ENCODE measurements at places on chromosomes 7 and 10. TPM values are rescaled to one million over a fixed set of nuclear protein-coding genes. Genes with fewer than 3 reads are reported as not detected.

Gene CACNB2
- total RNA-seq: 1.2 TPM

Gene RAMP3
- total RNA-seq: 0.58 TPM

Gene TMEM273
- total RNA-seq: not detected

Gene RHOBTB1
- total RNA-seq: 16.0 TPM

Gene TSPAN12
- total RNA-seq: 0.73 TPM

Gene OR13A1
- not detected for total RNA-seq

Gene PBLD
- total RNA-seq: 5.5 TPM

Gene ARPC1A
- 410 TPM for total RNA-seq

Gene SLC16A12
- under 0.01 TPM for total RNA-seq

Gene FAM221A
- total RNA-seq: 2.8 TPM

Gene RASA4
- total RNA-seq: 7.4 TPM

Gene SLC13A4
- 1.2 TPM for total RNA-seq

Gene CFAP58
- 0.58 TPM for total RNA-seq

Gene POLR1F
- total RNA-seq: 17.6 TPM

Gene WASHC2C
- 62.4 TPM for total RNA-seq

Gene NOM1
- 11.6 TPM for total RNA-seq

Gene CPA5
- total RNA-seq: not detected

Gene HOXA5
- 16.7 TPM for total RNA-seq

Gene IL15RA
- 13.7 TPM for total RNA-seq

Gene SPDYE6
- total RNA-seq: 0.15 TPM

Gene FEZF1
- total RNA-seq: not detected

Gene PNLIPRP3
- total RNA-seq: 0.17 TPM

Gene CTAGE15
- not detected for total RNA-seq

Gene TTYH3
- total RNA-seq: 82.2 TPM

Gene STRIP2
- 5.1 TPM for total RNA-seq

Gene CFAP43
- 0.15 TPM for total RNA-seq

Gene CHST3
- 15.4 TPM for total RNA-seq

Gene CYP3A4
- total RNA-seq: not detected

Gene NKX1-2
- total RNA-seq: under 0.01 TPM

Gene LRRC17
- total RNA-seq: 82.2 TPM

Gene SLC25A28
- 20.5 TPM for total RNA-seq

Gene AKR1C4
- not detected for total RNA-seq

Gene MICALL2
- total RNA-seq: 23.6 TPM

Gene TMEM213
- not detected for total RNA-seq

Gene SLC39A12
- not detected for total RNA-seq

Gene KEL
- not detected for total RNA-seq

Gene MMD2
- not detected for total RNA-seq

Gene ZNF735
- total RNA-seq: not detected

Gene OPN1SW
- total RNA-seq: not detected

Gene MINDY4
- 8.6 TPM for total RNA-seq

Gene ABCC2
- 0.33 TPM for total RNA-seq

Gene SLC29A4
- total RNA-seq: 1.7 TPM

Gene C1GALT1
- total RNA-seq: 26.5 TPM

Gene IFIT1
- 42.3 TPM for total RNA-seq

Gene PVRIG
- not detected for total RNA-seq

Gene SPDYE1
- not detected for total RNA-seq

Gene CDC14C
- 0.17 TPM for total RNA-seq

Gene MYL10
- total RNA-seq: not detected

Gene CYP2E1
- 0.44 TPM for total RNA-seq

Gene EBLN1
- not detected for total RNA-seq

Gene IL6
- 2.2 TPM for total RNA-seq

Gene MMRN2
- total RNA-seq: 3.6 TPM
